ENCODE measurements at places on chromosomes 6 and 20.

DNA sequence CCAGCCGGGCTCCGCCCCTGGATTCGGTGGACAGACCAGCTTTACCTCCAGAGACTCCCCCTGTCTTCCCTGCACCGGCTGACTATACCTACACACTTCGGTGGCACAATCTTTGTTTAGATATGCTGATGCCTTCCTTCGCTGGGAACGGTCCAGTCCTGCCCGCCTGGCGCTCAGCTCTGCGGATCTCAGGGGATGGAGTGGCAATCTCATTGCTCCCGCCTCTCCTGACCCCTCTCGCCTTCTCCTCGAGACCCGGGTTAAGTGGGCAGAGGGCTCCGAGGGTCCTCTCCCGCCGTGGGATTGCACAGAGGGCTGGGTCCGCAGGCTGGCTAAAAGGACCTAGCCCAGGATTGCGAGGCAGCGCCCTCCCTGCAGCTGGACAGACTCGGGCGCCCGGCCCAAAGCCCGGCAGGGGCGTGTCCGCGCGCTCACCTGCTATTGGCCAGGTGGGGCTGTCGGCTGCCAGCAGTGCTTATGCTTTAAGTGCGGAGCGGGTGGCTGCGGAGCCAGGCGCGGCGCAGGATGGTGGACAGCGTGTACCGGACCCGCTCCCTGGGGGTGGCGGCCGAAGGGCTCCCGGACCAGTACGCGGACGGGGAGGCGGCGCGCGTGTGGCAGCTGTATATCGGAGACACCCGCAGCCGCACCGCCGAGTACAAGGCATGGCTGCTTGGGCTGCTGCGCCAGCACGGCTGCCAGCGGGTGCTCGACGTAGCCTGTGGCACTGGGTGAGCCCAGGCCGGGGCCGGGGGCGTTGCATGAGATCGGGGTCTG is at the start of gene GNMT:
Gene GNMT (plus strand): TSS at position 512 of the 777 bp plus-strand sequence. CDS start 14 bp downstream, at position 526.
- peak; percentile 69 for DNase-seq

GRCh38 chr20:3786665-3787323 is at the start of gene CENPB:
Gene CENPB (minus strand): TSS chr20:3786740. CDS start chr20:3786483, 257 bp downstream.
- DNase-seq, result peak; percentile 82

DNA sequence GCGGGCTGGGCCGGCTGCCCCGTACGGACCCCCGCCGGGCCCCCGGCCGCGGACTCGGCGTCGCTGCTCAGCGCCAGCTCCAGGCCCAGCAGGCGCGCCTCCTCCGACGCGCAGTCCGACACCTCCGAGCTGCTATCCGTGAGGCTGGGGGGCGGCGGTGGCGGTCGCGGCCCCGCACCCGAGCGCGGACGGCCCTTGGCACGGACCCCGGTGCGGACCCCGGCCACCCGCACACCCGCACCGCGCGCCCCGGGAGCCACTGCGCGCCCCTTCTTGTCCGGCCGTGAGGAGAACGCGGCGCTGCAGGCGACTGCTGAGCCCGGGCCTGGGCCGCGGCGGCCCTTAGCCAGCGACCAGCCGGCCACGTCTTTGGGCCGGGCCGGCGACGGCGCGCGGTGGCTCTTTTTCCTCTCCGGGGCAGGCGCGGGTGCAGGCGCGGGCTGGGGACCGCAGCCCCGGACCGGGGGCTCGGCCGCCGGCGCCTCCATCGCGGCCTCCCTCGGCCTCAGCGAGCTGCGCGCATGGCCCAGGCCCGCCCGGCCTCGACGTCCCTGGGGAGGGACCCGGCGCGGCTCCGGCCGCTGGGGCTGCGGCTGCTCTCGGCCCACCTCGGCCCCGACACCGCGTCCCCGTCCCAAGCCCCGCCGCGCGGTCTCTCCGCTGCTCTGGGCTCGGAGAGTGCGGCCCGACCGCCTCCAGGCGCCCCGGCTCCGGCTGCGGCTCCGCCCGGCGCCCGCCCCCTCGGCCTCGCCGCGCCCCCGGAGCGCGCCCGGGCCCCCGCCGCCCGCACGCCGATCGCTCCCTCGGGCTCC is 12.9 kb upstream of the TLDC2 start:
- no peak for DNase-seq

- no peak for DNase-seq
Observed at GRCh38 chr20:60694763-60695162, 557.3 kb upstream of the CDH4 start.

DNA sequence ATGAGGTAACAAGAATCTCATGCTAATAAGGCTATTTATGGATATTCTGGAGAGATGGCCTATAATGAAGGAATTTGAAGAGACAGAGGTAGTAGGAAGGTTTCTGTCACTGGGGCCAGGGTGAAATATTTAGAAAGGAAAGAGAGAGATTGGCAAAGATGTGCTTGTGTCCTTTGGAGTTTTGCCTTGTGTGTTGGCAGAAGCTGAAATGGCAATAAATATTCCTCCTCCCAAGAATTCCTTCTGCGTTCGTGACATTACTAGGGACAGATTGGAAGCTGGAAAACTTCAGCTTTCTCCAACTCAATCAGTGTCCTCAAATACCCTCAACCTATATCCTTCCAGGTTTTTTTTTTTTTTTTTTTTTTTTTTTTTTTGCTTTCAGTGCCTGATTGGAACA is 6.3 kb downstream of the SAMD5 start:
- DNase-seq, result no peak

- no peak for DNase-seq
Observed at GRCh38 chr6:52667572-52667971, 3.3 kb upstream of the TMEM14A start.

DNA sequence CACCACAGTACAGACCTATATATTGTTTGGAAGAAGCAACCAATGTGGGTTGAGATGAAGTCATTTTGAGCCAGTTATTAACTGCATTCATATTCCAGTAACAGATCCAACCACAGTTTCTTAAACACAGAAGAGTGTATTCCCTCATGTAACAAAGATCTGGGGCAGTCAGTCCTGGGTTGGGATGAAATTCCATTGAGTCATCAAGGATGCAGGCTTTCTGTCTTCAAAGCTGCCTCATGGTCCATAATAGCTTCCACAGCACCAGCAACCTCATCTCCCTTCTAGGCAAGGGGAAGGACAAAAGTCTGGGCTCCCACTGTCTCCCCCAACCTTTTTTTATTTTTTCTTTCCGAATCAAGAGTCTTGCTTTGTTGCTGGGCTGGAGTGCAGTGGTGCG is 2.9 kb upstream of the SOD2 start:
- no peak for DNase-seq

- no peak for DNase-seq
Observed at GRCh38 chr20:41290804-41291389, 26.6 kb downstream of the ZHX3 start.

- no peak for DNase-seq
Observed at GRCh38 chr6:69097948-69098347, 462.9 kb downstream of the ADGRB3 start.

DNA sequence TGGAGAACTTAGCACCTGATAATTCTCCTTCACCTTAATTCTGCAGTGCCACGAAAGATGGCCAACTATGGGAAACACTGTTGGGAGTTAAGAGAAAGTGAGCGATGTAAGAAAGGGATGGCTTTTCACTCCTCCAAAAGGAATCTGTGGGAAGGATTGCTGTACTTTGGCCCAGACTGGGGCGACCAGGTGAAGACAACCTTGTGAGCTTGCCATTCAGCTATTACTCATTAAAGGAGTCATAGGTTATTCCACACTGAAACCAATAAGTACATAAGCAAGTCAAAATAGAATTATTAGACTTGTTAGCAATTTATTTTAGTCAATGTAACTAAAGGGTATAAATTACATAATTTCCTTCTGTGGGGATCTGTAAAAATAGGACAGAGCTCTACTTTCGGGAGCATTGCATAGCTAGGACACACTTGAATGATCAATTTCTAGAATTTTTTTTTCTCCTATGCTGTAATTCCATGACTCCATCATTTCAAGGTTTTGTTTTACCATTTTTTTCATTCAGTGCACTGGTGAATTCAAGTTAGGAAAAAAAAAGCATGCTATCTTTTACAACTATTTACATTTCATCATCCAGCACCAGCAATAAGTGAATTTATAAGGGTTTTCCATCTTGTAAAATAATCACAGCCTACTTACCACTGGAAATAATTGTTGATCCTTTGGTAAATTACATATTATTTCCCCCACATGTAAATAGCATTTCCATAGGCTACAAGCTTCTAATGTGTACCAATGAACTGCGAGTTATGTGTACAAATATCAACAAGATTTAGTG is 231.7 kb downstream of the SIM1 start:
- no peak for DNase-seq

GRCh38 chr6:39608652-39609345 is 116.4 kb downstream of the KIF6 start:
- no peak for DNase-seq

DNA sequence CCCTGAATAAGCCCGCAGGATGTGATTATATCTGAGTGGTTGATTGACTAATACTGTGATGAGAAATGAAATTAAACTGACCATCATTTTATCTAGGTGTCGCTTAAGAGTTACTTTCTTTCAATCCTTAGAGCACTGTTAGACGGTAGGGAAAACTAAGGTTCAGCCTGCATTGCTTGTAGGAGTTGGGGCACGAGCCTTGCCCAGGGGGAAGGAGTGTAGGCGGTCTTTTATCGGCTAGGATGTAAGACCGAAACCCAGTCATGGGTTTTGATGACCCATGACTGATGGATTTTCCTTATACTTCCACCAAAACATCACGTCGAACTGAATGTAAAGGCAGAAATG is 392 bp upstream of the TASP1 start:
- DNase-seq, result no peak

DNA sequence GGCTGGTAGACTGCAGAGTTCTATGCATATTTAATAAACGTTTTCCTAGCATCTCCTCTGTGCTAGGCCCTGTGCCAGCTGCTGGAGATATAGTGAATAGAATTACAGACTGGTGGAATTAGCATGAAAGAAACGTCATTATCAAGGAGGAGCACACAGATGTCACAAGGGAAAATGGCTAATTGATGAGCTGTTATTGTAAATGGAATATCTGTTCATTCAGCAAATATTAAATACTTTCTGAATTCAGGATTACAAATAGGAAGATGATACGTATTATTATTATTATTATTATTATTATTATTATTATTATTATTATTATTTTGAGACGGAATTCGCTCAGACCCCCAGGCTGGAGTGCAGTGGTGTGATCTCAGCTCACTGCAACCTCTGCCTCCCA is 1.2 kb downstream of the AAR2 start:
- DNase-seq, result no peak

DNA sequence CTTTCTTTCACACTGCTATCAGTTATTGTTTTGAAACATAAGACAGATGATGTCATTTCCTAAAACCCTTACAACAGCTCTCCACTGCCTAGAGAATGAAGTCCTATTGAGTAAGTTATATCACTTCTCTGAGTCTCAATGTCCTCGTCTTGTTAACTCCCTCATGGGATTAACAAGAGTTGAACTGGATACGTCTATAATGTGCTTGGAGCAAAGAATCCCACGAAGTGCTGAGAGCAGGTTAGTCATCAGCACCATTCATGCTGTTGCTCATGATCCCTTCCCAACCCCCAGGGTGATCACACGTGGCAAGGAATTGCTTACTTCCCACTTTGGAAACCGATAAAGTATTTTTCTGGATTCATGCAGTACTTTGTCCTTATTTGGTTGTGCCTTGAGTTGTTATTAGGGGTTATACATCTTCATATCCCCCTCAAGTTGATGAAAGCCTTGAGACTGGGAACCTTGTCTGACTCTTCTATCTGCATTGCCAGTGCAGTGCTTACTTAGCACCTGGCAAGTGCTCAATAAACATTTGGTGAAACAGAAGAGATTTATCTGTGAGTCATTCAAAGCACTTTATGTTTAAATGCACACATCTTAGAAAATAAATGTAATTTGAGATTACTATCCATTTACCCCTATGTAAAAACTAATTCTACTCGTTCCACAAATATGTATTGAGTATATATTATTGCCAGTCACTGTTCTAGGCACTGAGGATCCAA is 487.5 kb downstream of the EPM2A start:
- no peak for DNase-seq

GRCh38 chr6:130381459-130382380 is 15.9 kb downstream of the TMEM200A start:
- no peak for DNase-seq

GRCh38 chr6:16950825-16951495 is 150.9 kb upstream of the STMND1 start:
- no peak for DNase-seq

DNA sequence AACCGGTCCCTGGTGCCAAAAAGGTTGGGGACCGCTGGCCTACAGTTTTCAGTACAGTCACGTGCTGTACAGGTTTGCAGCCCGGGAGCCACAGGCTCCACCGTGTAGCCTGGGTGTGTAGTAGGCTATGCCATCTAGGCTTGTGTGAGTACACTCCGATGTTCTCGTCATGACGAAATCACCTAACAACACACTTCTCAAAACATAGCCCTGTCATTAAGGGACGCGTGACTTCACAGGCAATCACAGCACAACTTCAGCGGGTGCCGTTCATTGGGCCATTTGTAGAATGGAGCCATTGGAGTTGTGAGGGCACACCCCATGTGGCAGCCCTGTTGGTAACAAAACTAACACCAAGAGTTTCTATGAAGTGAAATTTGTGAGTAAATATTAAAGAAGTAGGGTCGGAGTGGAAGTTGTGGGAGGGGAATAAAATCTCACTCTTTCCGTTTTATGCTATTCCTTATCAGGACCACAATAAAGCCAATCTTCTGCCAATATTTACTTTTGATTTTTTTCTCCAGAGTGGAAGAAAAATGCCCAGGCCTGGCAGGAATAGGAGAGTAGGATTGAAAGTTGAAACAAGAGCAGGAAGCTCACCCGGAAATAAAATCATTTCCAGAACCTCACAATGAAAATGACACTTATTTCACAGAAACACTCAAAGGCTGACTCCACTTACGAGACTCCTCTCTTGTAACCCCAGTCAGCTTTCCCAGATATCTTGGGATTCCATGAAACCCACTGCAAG is 63.7 kb upstream of the PTPN1 start:
- DNase-seq, result no peak

DNA sequence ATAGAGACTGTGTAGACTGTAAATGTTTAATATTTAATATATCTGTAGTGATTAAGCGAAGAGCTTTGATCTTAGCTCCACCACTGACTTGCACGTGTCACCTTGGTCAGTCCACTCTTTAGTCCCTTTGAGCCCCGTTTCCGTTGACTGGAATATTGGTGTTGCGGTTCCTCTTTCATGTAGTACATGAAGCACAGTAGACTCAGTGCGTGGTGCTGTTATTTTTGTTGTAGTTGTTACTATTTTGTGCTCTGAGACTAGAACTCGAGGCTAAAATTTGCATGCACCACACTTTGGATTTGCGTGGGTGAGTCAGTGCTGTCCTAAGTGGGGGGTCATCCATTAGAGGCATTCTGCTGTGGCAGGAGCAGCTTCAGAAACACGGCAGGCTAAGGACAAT is 291.4 kb downstream of the QKI start:
- DNase-seq, result no peak

DNA sequence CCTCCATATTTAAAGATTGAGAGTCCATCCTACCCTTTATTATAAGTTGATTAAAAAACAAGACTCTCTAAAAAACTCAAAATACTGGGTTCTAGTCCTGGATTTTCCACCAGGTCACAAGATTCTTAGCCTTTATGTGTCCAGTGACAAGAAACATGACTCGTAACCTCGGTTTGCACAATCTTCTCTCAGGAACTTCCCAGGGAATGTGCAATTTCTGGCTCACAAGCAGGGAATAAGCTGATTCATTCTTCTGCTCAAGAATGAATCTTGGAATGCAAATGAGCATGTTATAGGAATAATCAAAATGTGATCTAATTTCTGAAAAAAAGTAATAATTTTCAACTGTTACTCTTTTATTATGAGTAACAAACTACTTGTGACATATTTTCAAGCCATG is 45.1 kb downstream of the OGFRL1 start:
- DNase-seq, result no peak

Data from SHP77 treated with DMSO at 0.1 percent for 48 hours (cell line).